ENCODE measurements at places on chromosomes 16 and 17.

DNA sequence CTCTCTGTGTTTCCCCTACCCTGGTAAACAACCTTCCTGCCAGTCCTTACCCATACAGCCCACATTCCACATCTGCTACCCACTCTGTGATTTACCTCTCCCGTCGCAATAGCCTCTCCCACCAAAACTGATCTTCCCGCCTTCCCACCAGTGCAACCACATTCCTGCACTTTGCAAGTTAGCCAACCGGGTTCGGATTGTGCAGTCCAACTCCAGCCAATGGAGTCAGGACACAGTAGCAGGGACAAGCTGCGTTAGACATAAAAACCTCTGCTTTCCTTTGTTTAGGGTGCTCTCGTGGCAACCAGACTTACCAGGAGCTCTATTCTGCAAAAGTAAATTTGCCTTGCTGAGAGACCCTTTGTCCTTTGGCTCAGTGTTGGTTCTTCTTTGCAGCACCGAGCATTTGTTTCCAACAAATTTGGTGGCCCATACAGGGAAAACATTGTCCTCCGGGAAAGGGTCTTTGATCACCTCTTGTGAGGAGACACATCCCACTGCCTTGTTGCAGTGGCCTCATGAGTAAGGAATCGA, 1.4 kb downstream of the HPR start:
- no peak for DNase-seq
- H3K27me3 ChIP-seq = no peaks in the 10 kb centered on the region
- H3K4me3 ChIP-seq = no peak overlapping the region
- no peak overlapping the region for H3K27ac ChIP-seq

GRCh38 chr17:32386844-32387243, 36.9 kb downstream of the ZNF207 start:
- no peak overlapping the region for H3K4me3 ChIP-seq
- H3K36me3 ChIP-seq = peaks cover 27% of the 10 kb centered on the region
- DNase-seq = no peak
- no peaks in the 10 kb centered on the region for H3K4me1 ChIP-seq

GRCh38 chr16:59410451-59410850, 676.3 kb upstream of the GOT2 start:
- no peak overlapping the region for H3K27ac ChIP-seq
- DNase-seq = no peak
- no peak overlapping the region for H3K4me3 ChIP-seq
- H3K27me3 ChIP-seq = no peaks in the 10 kb centered on the region

DNA sequence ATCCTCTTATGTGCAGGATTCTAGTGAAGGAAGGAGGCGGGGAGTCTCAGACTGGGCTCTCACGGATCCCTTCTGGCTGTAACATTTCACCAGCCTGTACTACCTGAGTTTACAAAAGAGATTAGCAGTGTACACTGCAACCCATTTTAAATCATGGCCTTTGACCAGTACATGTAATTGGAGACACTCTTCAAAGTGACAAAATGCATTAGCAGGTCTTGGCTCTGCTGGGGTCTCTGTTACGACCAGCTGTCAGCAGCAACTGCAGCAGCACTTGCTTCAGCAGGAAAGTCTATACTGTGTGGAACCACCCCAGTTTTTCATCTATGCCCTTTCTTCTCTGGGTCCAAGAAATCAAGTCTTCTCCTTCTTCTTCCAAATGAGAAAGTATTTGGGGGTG, 322.8 kb upstream of the ASIC2 start:
- no peak overlapping the region for H3K4me3 ChIP-seq
- H3K36me3 ChIP-seq = no peaks in the 10 kb centered on the region
- H3K27me3 ChIP-seq = no peaks in the 10 kb centered on the region

DNA sequence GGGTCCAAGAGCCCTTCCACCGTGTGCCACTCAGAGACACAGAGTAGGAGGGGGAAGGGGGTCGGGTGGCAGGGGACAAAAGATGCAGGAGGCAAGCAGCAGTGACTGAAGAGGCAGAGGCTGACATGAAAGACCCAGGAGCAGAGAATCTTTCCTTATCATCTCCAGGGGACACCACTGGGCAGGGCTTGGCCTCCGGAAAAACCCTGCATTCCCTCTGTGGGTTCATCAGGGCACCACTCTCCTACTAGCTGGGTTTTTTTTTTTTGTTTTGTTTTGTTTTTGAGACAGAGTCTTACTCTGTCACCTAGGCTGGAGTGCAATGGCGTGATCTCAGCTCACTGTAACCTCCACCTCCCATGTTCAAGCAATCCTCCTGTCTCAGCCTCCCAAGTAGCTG, 2.1 kb upstream of the STX4 start:
- no peak overlapping the region for H3K27ac ChIP-seq
- H3K4me3 ChIP-seq = no peak overlapping the region
- H3K4me1 ChIP-seq = peaks cover 7% of the 10 kb centered on the region

GRCh38 chr17:39852239-39852638, 11.9 kb downstream of the IKZF3 start:
- H3K27me3 ChIP-seq = peaks cover 5% of the 10 kb centered on the region
- no peak overlapping the region for H3K27ac ChIP-seq
- DNase-seq = no peak

DNA sequence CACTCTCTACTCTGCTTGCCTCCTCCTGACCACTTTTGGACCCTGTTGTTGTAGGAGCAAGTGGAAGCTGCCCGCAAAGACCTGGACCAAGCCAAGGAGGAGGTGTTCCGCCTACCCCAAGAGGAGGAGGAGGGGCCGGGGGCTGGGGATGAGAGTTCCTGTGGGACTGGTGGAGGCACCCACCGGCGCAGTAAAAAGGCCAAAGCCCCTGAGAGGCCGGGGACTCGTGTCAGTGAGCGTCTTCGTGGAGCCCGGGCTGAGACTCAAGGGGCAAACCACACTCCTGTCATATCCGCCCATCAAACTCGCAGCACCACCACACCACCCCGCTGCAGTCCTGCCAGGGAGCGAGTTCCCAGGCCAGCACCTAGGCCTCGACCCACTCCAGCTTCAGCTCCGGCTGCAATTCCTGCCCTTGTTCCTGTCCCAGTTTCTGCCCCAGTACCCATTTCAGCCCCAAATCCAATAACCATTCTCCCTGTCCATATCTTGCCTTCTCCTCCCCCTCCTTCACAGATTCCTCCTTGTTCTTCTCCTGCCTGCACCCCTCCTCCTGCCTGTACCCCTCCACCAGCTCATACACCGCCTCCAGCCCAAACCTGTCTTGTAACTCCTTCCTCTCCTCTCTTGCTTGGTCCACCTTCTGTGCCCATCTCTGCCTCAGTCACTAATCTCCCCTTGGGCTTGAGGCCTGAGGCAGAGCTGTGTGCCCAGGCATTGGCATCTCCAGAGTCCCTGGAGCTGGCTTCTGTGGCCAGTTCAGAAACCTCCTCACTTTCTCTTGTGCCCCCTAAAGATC, 11.0 kb upstream of the PHKG2 start:
- H3K4me3 ChIP-seq = no peak overlapping the region
- H3K36me3 ChIP-seq = peaks cover 78% of the 10 kb centered on the region
- no peak overlapping the region for H3K27ac ChIP-seq
- H3K4me1 ChIP-seq = peaks cover 15% of the 10 kb centered on the region
